Astrocyte (in vitro differentiated cells and primary cell): ENCODE measurements at places on chromosomes 1 and 21. TPM values are rescaled to one million over a fixed set of nuclear protein-coding genes. Genes with fewer than 3 reads are reported as not detected.
A peak's percentile ranks its signal among the peaks of the same experiment; 100 is the strongest.

- H3K36me3 ChIP-seq = no peaks in the 10 kb centered on the region
- H3K27ac ChIP-seq = no peak overlapping the region
- no peaks in the 10 kb centered on the region for H3K4me1 ChIP-seq
- H3K27me3 ChIP-seq = no peaks in the 10 kb centered on the region
These were observed 106.7 kb upstream of the KLHDC7A start for GRCh38 chr1:18373882-18374493.

The KLHDC7A gene
- total RNA-seq = 0.14 and 0.17 TPM in 2 replicates

The PTPRF gene
- total RNA-seq = 231 and 275 TPM in 2 replicates

- H3K27ac ChIP-seq = no peak overlapping the region
- H3K27me3 ChIP-seq = no peaks in the 10 kb centered on the region
- H3K4me3 ChIP-seq = no peak overlapping the region
- no peaks in the 10 kb centered on the region for H3K4me1 ChIP-seq
These were observed 15.2 kb downstream of the HENMT1 start for GRCh38 chr1:108645564-108646184.

DNA sequence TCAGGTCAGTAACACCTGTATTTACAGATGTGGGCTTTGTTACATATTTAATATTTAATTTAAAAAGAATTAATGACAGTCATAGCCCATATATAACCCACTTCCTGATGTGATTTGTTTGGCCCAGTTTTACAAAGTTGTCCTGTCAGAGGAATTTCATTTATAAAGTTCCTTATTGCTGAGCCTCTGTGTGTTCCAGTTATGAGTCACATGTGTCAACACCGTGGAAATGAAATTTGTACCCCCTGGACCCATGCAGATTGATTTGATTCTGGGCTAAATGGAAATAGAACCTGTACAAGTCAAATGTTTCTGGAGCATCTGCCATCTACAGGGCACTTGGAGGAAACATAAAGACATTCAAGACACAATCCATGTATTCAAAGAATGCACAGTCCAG lies 149.2 kb downstream of the CACNA1E start:
- no peak for DNase-seq
- H3K27me3 ChIP-seq = peaks cover 2% of the 10 kb centered on the region
- H3K4me3 ChIP-seq = no peak overlapping the region

DNA sequence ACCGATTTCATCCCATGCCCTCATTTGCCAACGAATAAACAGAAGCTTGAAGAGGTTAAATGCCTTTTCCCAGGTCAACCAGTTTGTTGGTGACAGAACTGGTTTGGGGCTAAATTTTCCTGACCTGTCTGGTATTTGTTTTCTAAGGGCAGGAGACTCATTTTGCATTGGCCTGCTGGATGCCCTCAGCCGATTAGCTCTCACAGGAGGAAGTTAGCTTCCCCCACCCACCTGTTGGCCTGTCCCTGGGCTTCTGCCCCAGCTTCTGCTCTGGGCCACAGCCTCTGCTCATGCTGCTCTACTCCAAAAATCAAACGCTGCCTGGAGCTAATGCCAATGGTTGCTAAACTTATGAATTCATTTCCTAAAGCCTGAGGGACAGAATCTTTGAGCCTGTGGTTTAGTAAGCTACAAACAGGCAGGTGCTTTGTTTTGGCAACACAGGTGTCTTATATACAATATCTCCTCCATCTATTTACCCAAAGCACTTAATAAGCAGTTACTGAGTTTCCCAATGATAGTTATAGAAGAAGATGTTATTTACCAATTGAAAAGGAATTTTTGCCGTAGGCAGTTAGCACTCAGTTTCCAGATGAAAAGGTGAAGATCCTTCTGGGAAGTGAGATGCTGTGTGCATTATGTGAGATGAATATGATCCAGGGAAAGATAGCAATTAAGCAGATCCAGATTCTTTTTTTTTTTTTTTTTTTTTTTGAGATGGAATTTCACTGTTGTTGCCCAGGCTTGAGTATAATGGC lies 82.3 kb downstream of the TM2D1 start:
- H3K27ac ChIP-seq = no peak overlapping the region
- no peak overlapping the region for H3K4me3 ChIP-seq
- peaks cover 6% of the 10 kb centered on the region for H3K27me3 ChIP-seq
- no peaks in the 10 kb centered on the region for H3K4me1 ChIP-seq

DNA sequence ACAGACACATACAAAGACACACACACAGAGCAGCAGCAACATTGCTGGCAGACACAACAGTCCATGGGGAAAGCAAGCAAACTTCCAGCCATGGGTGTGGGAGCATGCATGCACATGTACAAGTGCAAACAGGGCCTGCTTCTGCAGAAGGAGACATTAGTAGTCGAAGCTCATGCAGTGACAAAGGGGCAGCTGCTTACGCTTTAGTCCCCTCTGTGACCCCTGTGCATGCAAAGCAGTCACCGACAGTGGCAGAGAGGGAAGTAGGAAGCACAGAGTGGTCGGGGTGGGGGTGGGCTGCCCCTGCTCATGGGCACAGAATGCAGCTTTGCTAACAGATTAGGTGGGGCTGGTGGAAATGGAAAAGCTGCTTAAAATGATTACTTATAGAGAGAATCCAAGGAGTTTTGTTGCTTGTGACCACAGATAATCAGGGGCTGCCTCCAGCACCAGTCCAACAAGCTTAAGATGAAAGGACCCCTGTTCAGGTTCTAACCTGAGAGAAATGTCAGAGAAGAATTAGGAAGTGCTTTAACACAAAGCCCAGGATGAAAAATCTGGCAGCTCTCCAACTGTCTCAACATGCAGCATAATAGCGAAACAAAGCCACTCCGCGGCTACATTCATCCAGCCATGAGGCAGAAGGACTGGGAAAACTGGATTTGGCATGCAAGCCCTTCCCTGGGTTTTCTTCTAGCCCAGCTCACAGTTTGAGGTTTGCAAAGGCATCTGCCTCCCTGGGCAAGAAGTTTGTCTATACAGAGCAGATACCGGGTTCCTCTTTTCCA lies 378.9 kb downstream of the KCNH1 start:
- H3K4me3 ChIP-seq = no peak overlapping the region
- no peaks in the 10 kb centered on the region for H3K27me3 ChIP-seq
- peaks cover 3% of the 10 kb centered on the region for H3K4me1 ChIP-seq
- no peak overlapping the region for H3K27ac ChIP-seq

DNA sequence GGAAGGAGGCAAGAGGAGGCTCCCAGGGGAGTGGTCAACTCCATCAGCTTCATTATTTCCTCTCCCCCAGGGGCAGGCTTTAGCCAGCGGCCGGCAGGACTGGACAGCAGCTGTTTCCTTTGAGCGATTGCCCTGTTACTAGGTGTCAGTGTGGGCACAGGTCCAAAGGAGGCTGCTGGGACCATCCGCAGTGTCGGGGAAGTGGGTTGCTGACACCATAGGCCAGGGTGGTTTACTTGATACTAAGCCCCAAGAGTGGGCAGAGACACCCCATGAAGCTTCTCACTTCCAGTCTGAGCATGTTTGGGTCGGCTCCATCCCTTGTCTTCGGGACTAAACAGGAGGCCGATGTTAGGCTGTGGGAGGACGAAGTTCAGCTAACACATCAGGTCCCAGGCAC lies 63.6 kb downstream of the KAZN start:
- H3K4me3 ChIP-seq = no peak overlapping the region
- H3K27me3 ChIP-seq = peaks cover 2% of the 10 kb centered on the region
- no peaks in the 10 kb centered on the region for H3K36me3 ChIP-seq
- no peak overlapping the region for H3K27ac ChIP-seq

The TMEM82 gene
- not detected in 2 replicates for total RNA-seq

The PODN gene
- total RNA-seq = 1.9 and 2.6 TPM in 2 replicates

DNA sequence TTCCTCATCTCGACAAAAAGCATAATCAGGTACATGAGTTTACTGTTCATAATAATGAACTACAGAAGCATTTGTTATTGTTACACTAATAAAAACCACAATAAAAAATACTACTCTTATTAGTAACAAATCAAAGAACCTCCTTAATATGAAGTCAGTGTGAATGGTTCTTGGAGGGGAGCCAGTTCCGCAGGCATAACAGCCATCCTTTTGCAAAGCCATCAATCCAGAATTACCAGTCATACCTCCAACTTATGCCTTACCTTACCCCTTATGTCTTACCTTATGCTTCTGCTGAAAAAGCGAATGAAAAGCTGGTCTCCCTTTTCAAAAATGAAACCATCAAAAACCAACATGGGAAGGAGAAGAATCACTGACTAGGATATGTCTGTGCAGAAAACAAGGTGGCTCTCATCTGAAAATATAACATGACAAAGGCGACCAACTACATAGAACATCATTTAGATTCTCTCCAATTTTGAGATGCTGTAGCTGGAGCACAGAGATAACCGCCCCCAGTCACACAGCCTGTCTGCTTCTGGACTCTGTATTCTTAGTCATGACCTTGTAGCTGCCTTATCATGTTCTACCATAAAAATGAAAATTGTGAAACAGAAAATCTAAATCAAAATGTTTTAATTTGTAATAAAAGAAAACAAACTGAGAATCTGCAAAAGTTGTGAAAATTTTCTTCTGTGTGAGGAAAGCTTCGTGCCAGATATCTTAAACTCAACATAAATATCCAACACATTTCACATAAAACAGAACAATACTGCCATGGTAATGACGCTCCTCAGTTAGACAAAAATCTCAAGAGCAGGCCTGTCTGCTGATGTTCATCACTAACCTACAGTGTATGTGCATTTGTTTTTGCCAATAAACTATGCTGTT lies 438.2 kb downstream of the SMYD3 start:
- no peak overlapping the region for H3K4me3 ChIP-seq
- H3K36me3 ChIP-seq = no peaks in the 10 kb centered on the region
- H3K4me1 ChIP-seq = no peaks in the 10 kb centered on the region
- H3K27me3 ChIP-seq = no peaks in the 10 kb centered on the region
- H3K27ac ChIP-seq = no peak overlapping the region

The CLCNKA gene
- total RNA-seq = 0.16 TPM in 1 of 2 replicates, not detected in the other

GRCh38 chr1:227411066-227411465 lies 92.8 kb upstream of the CDC42BPA start:
- H3K27ac ChIP-seq = no peak overlapping the region
- no peaks in the 10 kb centered on the region for H3K4me1 ChIP-seq
- DNase-seq = no peak
- no peaks in the 10 kb centered on the region for H3K36me3 ChIP-seq

GRCh38 chr1:184197831-184198230 lies 146.3 kb downstream of the TSEN15 start:
- H3K27ac ChIP-seq = no peak overlapping the region
- H3K27me3 ChIP-seq = no peaks in the 10 kb centered on the region
- H3K36me3 ChIP-seq = no peaks in the 10 kb centered on the region
- H3K4me1 ChIP-seq = peaks cover 4% of the 10 kb centered on the region

GRCh38 chr1:235533476-235534168 lies 29.4 kb upstream of the B3GALNT2 start:
- no peaks in the 10 kb centered on the region for H3K27me3 ChIP-seq
- H3K36me3 ChIP-seq = no peaks in the 10 kb centered on the region
- DNase-seq = peak; percentile 17
- H3K4me3 ChIP-seq = no peak overlapping the region
- H3K4me1 ChIP-seq = peaks cover 8% of the 10 kb centered on the region
- no peak overlapping the region for H3K27ac ChIP-seq

The EDEM3 gene
- 31.8 and 36.7 TPM in 2 replicates for total RNA-seq

- peaks cover 27% of the 10 kb centered on the region for H3K4me1 ChIP-seq
- H3K27ac ChIP-seq = no peak overlapping the region
- no peak overlapping the region for H3K4me3 ChIP-seq
- H3K36me3 ChIP-seq = no peaks in the 10 kb centered on the region
- DNase-seq = no peak
These were observed 17.0 kb upstream of the CSF1 start for GRCh38 chr1:109893532-109894171.

The KRTAP11-1 gene
- not detected in 2 replicates for total RNA-seq

The CLDN17 gene
- not detected in 2 replicates for total RNA-seq
